ENCODE measurements at places on chromosomes 4 and X.

DNA sequence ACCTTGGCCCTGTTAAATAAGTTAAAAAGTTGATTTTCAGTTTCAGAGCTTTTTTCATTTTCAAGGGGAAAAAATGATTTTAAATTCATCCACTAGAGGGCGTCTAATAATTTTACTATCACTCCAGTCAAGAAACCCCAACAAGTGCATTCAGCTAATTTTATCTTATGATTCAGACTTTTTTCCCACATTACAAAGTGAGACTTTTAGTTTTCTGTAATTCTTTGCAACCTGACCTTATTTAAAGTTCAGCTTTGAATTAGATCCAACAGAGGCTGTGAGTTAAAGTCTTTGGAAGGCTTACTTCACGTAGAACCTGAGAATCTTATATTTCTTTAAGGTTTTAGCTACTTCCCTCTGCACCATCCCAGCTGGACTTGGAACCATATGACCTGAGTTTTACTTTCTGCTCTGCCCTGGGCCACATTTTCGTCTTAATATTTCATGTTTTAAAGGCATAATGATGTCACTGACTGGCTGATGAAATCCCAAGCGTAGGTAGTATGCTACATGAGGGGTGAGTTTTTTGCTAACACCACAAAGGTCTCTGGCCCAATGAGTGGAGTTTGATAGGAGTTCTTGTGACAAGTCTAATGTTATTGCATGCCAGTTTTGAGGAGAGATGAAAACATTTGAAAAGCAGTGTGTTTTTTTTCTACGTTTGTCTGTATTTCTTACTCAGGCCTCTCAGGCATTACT lies 7.2 kb downstream of the GNRHR start:
- peak; percentile 59 for DNase-seq

DNA sequence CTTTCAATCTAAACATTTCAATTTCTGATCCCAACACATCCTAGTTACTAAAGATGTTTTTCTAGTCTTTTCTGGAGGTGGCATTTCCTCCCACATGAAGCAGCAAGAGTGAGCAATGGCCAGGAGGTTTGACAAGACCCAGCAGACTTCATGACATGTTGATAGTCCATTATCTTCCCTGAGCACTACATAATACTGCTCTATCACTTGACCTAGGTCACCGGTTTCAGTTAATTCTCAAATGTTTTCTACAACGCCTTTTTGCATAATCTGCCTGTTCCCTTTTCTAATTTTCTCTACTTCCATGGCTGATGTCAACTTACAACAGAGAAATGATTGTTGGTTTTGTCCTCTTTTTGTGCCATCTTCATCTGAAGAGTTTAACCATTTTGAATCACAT lies 62.0 kb upstream of the GPRIN3 start:
- DNase-seq: no peak

DNA sequence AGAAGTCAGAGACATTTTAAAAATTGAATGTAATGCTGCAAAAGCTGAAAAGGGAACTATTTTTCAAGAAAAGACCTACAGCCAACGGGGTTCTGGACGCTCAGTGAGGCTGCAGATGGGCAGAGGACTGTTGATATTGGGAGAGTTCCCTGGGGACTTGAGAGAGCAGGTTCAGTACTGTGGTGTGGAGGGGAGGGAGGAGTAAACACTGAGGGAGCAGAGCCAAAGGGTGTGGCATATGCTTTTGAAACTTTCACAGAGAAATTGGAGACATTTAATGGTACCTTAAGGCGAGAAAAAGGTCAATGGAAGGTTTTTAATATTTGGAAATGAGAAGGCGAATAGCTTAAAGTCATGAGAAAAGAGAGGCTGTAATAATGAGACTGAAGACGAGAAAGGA lies 62.2 kb upstream of the GPM6A start:
- no peak for DNase-seq

GRCh38 chrX:76454456-76454927 lies 27.0 kb downstream of the MAGEE1 start:
- no peak for DNase-seq

DNA sequence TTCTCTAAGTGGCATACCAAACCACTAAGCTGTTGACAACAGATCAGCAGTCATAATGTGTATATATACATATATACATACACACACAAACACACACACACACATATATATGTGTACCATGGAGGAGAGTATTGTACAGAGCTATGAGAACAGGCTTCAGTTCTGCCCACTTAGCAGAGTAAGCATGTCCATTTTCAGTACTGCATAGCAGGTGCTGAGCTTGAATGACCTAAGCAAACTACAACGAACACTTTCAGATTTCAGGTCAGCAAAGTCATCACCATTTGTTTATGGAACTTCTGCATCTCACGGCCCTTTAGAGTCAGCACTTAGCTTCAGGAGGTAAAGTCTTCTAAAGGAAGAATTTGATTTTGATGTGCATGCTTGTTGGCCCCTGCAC lies 735.8 kb upstream of the ATOH1 start:
- no peak for DNase-seq

DNA sequence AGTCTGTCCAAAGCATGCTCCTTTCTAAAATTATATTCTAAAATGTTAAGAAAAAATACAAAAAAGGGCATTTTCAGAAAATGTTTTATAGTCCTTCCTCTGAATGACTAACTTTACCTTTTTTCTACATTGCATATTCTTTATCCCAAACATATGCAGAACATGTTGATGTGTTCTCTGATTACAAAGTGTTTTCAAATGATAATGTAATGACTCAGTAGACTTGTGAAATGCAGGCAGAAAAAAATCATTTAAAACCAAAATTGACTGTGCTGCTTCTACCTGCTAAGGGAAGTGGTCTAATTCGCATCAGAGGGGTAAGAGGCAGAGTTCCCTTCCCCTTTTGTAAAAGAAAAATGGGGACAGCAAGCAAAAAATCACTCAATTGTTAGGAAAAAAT lies 22.7 kb upstream of the YTHDC1 start:
- no peak for DNase-seq

- peak; percentile 27 for DNase-seq
Observed at GRCh38 chrX:51459125-51459524, 37.3 kb downstream of the NUDT11 start.

- DNase-seq: no peak
Observed at GRCh38 chr4:89364541-89364940, 56.9 kb upstream of the GPRIN3 start.

- no peak for DNase-seq
Observed at GRCh38 chrX:14073556-14073955, 43.9 kb upstream of the GEMIN8 start.

- no peak for DNase-seq
Observed at GRCh38 chr4:151538963-151539362, 130.0 kb downstream of the FHIP1A start.

DNA sequence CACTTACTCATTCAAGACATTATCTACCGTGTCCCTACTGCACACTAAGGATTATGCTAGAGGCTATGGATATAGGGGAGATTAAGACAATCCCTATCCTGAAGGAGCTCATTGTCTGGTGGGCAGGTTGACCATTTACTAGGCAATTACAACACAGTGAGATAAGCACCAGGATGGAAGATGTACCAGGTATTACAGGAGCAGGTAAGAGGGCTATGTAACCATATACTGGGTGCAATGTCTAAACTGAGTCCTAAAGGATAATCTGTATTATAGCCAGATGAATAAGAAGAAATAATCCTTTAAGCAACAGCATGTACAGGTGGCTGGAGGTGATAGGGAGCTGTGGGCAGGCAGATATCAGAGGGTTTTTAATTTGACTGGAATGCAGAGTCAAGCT lies 113.3 kb upstream of the TBC1D9 start:
- no peak for DNase-seq

DNA sequence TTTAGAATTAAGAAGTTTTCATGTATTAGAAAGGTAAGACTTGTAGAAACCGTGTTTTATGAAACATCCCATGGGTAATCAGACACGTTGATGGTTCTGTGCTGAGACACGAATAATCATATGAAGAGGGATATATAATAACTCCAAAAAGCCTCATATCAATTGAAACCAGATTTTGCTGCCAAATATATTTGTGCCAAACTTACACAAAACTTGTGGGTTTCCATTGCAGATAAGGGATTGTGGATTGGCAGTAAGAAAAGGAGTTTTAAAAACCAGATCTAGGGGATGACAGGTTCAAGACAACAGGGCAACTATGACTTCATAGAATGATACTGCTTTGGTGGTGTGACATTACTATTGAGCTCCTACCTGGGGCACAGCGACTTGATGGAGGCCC lies 616.1 kb downstream of the BCOR start:
- no peak for DNase-seq

- DNase-seq: no peak
Observed at GRCh38 chrX:148670277-148670676, 169.9 kb downstream of the AFF2 start.

DNA sequence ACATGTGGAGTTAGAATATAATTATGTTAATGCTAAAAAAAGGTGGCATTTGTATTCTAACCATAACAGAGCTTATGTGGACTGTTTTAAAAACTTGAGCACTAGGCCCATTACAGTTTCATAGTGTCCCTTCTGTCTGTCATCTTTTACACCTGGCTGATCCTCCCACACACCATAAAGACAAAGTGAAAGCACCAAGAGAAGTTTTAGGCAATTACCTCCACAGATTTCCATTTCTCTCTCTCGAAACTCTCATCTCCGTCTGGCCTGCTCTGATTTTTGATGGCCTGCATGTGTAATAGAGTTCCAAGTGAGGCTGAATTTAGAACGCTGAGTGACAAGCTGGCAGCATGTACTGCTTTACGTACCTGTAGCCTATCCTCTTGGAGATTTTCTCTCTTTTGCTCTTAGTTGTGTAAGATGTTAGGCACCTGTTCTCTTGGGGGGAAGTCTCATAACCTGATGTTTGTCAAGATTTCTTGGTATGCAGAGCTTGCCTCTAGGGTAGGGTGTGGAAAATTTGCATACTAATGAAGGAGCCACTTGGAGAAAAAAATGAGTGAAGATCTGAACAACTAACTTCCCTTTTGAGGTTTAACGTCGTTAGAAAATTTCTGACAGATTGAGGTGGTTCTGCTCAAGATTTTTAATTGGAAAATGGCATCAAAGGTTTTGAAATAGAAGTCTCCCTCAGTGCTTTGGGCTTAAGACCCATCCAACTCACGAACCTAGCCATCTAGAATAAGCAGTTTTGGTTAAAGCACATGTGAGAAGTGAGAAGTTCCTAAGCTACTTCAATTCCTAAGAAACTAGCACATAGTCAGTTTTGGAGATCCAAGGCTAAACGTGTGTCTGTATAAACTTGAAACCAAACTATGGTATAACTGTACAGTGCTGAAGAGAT lies 57.6 kb upstream of the RAP1GDS1 start:
- no peak for DNase-seq

GRCh38 chrX:40201329-40201885 lies 103.6 kb upstream of the BCOR start:
- DNase-seq: no peak

- no peak for DNase-seq
Observed at GRCh38 chr4:151226004-151226932, 50.7 kb upstream of the PRSS48 start.

DNA sequence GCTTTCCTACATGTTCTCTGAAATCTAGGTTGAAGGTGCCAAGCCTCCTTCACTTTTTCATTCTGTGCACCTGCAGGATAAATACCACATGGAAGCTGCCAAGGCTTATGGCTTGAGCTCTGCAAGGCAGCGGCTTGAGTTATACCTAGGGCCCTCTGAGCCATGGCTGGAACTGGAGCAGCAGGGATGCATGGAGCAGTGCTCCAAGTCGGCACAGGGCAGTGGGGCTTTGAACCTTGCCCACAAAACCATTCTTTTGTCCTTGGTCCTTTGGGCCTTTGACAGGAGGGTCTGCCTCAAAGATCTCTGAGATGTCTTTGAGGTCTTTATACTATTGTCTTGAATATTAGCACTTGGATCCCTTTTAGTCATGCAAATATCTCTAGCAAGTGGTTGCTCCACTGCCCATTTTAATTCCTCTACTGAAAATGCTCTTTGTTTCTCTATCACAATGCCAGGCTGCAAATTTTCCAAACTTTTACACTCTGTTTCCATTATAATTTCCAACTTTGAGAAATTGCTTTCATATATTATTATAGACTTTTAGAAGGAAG lies 536.2 kb upstream of the KLHL4 start:
- DNase-seq: no peak

DNA sequence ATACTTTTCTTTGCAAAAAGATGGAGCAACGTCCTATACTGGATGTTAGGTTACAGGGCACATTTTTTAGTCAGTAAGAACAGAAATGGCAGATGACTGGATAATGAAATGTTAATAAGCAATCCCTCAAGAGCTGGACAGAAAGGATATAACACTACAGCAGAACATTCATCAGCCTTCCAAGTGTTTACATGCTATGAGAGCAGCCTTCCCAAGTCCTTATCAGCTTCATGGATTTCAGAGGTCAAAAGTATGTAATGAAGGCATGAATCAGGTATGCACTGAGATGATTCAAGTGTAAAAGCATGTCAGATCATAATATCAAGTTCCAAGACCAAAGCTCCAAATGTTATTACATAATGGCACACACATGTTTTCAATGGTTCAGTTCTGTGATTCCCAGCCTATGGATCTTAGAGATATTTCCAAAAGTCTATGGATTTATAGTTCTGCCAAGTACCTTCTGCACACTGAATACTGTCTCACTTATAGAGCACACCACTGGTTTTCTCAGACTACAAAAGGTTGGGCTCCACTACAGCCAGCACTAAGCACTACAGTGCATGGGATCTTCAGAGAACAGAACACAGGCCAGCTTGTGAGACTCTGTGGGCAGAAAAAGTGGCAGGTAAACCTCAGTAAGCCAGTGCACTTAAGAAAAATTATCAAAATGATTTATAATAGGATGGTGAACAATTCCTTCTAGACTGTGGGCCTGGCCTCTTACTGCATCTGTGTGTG lies 49.2 kb downstream of the GPC4 start:
- DNase-seq: no peak

DNA sequence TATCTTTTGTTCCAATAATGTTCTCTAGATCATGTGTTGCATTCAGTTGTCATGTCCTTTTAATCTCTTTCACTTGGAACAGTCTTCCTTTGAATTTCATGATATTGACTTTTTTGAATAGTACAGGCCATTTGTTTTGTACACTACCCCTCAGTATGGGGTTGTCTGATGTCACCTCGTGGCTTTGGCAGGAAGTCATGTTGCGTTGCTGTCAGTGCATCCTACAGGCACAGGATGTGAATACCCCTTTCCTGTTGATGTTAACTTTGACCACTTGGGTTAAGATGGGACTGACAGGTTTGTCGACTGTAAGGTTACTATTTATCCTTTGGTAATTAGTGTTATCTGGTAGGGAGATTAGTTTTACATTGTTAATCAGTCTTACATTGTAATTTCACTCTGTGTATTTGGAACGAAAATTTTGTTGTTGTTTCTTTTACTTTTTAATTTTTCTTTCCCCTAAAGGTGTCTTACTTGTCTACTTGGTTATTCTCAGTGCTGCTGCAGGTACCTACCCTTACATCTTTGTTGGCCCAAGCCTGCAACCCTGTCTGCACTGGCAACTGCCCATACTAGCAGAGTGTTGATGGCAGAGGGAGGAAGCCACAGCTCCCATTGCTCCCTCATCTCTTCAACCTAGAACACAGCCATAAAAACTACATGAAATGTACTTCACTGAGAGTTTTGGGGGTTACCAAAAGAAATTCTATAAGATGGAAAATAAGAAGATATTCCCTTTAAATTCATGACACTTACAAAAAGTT lies 14.7 kb upstream of the ATP8A1 start:
- no peak for DNase-seq
